Panc1 (cell line): ENCODE measurements at places on chromosomes 12 and 14. TPM values are rescaled to one million over a fixed set of nuclear protein-coding genes. Genes with fewer than 3 reads are reported as not detected.

DNA sequence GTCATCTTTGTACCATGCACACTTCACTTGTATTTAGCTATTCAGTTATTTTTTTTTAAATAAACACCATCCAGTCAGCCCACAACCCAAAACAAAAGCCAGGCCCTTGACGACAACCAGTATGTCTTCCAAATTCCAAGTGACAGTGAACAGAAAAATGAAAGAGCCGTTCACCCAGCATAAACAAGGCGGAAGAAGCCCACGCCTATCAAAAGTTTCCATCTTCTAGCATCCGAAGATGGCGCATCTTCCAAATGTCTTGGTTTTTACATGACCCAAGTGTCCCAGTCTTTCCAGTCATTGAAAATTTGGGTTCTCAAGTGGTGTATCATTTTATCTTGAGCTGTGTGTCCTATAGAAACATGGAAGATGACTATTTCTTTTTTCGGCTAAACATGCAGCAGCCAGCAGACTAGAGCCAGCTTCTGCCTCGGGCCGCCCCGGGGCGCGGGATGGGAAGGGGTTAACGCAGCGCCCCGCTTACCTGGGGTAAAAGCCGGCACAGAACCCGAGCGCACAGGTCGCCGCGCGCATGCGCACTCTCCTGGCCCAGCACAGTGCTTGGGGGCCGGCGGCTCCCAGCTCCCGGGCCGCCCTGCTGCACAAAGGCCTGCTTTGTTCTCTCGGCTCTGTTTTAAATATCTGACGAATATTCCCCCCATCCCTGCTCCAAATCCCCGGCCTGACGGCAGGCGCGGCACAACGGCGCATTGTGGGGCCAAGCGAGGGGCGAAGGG is 164.8 kb downstream of the ZFP36L1 start:
- H3K36me3 ChIP-seq, result no peaks in the 10 kb centered on the region
- no peak for DNase-seq
- no peak overlapping the region for H3K4me3 ChIP-seq
- H3K27me3 ChIP-seq, result no peaks in the 10 kb centered on the region
- H3K4me1 ChIP-seq, result no peaks in the 10 kb centered on the region

DNA sequence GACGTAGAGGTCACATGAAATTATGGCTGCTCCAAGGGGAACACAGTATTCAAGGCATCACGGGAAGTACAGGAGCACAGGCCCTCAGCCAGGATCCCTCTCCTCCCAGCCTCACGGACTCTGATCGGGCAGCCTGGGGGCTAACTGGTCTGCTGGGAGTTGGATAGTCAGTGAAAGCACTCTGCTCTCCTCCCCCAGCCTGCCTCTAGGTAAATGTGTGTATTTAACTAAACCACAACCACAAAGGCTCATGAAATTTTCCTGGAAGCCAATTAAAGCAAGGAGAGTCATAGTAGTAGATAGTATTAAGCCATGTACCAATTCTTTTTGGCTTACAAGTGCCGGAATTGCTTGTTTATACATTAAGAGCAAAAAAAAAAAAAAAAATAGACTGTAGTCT is 254.3 kb downstream of the MSRB3 start:
- peak overlapping the region; percentile 91 for H3K27ac ChIP-seq
- no peaks in the 10 kb centered on the region for H3K36me3 ChIP-seq
- no peaks in the 10 kb centered on the region for H3K27me3 ChIP-seq
- peaks cover 33% of the 10 kb centered on the region for H3K4me1 ChIP-seq
- no peak overlapping the region for H3K4me3 ChIP-seq

- no peaks in the 10 kb centered on the region for H3K4me1 ChIP-seq
- no peaks in the 10 kb centered on the region for H3K36me3 ChIP-seq
- H3K4me3 ChIP-seq, result no peak overlapping the region
- no peak for DNase-seq
- H3K27me3 ChIP-seq, result no peaks in the 10 kb centered on the region
- H3K27ac ChIP-seq, result no peak overlapping the region
Observed at GRCh38 chr12:4584896-4585295, 22.9 kb downstream of the DYRK4 start.

TMEM233 gene
- total RNA-seq, result not detected

DNA sequence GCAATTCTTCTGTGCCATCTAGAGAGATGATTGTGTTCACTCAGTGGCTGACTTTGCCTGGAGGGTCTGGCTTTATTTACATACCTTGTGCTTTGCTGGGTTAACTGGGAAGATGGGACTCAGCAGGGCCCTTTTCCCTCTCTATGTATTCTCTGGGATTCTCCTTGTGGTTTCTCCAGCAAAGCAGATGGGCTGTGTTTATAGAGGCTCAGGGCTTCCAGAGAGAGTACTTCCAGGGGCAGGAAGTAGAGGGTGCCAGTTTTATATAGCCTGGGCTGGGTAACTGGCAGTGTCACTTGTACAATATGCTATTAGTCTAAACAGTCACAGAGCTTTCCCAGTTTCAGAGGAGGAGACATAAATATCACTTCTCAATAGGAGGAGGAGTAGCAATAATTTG is 509.9 kb downstream of the DIO2 start:
- H3K27ac ChIP-seq, result no peak overlapping the region
- H3K36me3 ChIP-seq, result no peaks in the 10 kb centered on the region
- no peak for DNase-seq
- no peaks in the 10 kb centered on the region for H3K27me3 ChIP-seq

GRCh38 chr12:87846045-87846444 is 183.2 kb downstream of the C12orf50 start:
- no peak for DNase-seq
- no peak overlapping the region for H3K27ac ChIP-seq
- no peaks in the 10 kb centered on the region for H3K27me3 ChIP-seq
- H3K4me1 ChIP-seq, result no peaks in the 10 kb centered on the region
- no peak overlapping the region for H3K4me3 ChIP-seq

PPP4R3A gene
- 54.8 TPM for total RNA-seq

DNA sequence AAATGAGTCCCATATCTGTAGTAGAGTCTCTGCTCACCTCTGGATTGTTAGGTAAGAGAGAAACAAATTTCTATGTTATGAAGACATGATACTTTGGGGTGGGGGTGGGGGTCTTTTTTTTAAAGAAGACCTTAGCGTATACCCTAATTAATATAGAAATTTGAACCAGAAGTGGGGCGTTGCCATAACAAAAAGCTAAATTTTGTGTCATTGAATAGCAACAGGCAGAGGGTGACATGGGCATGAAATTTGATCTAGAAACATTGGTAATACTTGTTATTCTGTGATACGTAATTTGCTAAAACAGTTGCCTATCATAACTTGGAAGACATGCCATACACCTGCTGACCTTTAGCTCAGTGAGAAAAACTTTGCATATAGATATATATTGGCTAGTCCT is 92.3 kb upstream of the SLC38A2 start:
- DNase-seq, result no peak
- H3K27me3 ChIP-seq, result no peaks in the 10 kb centered on the region
- no peak overlapping the region; the same call in 1 of the 2 replicates for H3K27ac ChIP-seq
- peaks cover 3% of the 10 kb centered on the region; the same call in 1 of the 2 replicates for H3K4me1 ChIP-seq
- no peak overlapping the region for H3K4me3 ChIP-seq
- H3K36me3 ChIP-seq, result no peaks in the 10 kb centered on the region

- H3K27me3 ChIP-seq, result no peaks in the 10 kb centered on the region
- H3K4me1 ChIP-seq, result no peaks in the 10 kb centered on the region
- no peak overlapping the region for H3K27ac ChIP-seq
Observed at GRCh38 chr12:80234667-80235066, 135.3 kb downstream of the OTOGL start.

- no peak overlapping the region for H3K4me3 ChIP-seq
- no peak for DNase-seq
- H3K27me3 ChIP-seq, result no peaks in the 10 kb centered on the region; the same call in 1 of the 2 replicates
- H3K36me3 ChIP-seq, result no peaks in the 10 kb centered on the region
- no peak overlapping the region for H3K27ac ChIP-seq
- no peaks in the 10 kb centered on the region for H3K4me1 ChIP-seq
Observed at GRCh38 chr12:5094551-5094950, 50.9 kb downstream of the KCNA5 start.

GRCh38 chr12:44876544-44877410 is 662 bp upstream of the NELL2 start:
- peaks cover 10% of the 10 kb centered on the region; the same call in 1 of the 2 replicates for H3K4me1 ChIP-seq
- no peak for DNase-seq
- H3K36me3 ChIP-seq, result no peaks in the 10 kb centered on the region
- H3K4me3 ChIP-seq, result peak overlapping the region; percentile 39

DNA sequence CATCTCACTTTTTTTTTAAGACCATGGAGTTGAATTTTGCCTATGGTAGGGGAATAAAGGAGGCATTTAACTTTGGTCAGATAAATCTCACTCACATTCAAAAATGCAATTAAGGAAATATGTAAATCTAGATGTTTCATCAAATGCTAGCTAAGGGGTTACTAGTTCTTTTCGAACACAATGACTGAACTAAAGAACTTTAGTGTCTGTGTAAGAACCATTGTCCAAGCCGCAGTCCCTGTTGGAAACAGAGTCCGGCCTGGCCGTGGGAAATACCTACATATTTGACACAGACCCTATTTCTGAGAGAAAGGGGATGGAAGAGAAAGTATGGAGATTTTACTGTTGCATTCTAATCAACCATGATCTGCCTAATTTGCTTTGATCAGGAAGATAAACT is 17.4 kb downstream of the LGR5 start:
- H3K4me1 ChIP-seq, result no peaks in the 10 kb centered on the region
- no peaks in the 10 kb centered on the region for H3K36me3 ChIP-seq
- no peak for DNase-seq
- H3K27me3 ChIP-seq, result peaks cover 8% of the 10 kb centered on the region; the same call in 1 of the 2 replicates

DNA sequence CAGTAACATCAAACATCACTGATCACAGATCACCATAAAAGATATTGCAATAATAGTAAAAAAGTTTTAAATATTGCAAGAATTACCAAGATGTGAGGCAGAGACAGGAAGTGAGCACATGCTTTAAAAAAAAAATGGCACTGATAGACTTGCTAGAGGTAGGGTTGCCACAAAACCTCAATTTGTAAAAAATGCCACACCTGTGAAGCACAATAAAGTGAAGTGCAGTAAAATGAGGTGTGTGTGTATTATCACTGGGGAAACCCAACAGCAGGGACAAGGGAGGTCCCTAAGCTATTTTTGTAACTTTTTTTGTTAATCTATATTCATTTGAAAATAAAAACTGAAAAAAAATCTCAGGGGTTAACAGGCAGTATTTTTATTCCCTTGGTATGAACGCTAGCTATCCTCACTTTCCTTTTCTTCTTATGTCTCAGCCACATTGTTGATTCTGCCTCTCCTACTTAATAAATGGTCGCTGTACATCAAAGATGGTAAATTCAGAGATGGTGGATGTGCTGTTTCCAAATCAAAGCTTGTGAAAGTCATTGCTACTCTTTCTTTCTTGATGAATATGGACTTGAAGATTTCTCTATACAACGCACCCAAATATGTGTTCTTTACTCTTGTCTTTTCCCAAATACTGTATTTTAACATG is 14.0 kb upstream of the KLRD1 start:
- H3K4me3 ChIP-seq, result no peak overlapping the region
- H3K27me3 ChIP-seq, result no peaks in the 10 kb centered on the region
- no peaks in the 10 kb centered on the region for H3K36me3 ChIP-seq
- no peaks in the 10 kb centered on the region for H3K4me1 ChIP-seq

GRCh38 chr14:60945984-60946383 is 34.9 kb downstream of the TRMT5 start:
- H3K4me1 ChIP-seq, result no peaks in the 10 kb centered on the region
- no peak overlapping the region for H3K27ac ChIP-seq
- no peaks in the 10 kb centered on the region for H3K36me3 ChIP-seq
- H3K4me3 ChIP-seq, result no peak overlapping the region
- H3K27me3 ChIP-seq, result no peaks in the 10 kb centered on the region

DNA sequence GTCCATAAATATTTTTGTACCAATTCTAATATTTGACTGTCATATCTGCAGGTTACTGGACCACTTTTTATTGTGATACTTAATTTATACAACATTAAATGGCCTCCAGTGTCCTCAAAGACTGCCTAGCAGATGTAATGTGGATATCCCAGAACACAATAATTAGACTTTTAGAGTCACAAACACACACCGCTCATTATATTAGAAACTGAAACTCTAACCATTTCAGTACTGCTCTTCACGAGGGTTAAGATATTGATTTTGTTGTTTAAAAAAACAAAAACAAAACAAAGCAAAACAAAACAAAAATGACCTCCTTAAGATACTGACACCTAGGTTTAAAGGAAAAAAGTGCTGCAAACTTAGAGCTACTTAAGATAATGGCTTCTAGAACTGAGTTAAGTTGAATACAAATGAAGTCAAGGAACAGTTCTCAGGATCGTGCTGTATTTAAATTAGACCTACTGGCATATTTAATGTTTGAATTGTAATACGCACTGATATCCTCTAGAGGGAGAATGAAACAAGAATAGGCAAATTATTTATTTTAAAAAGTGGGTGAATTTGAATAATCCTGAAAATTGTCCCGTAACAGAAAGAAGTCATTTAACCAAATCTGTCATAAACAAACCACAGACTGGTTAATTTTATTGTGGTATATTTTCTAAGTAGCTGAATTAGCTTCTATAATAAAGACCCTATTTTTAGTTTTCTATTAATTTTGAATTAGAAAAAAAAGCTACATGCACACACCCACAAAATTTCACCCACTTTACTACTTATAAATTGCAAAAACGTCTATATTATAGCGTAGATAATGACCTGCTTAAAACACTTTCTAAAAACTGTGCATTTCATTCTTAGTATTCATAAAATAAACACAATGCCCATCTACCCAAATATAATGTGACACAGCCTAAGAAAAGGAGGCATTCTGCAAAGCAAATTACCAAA is 395.2 kb upstream of the DCN start:
- DNase-seq, result no peak
- no peaks in the 10 kb centered on the region for H3K4me1 ChIP-seq
- H3K4me3 ChIP-seq, result peak overlapping the region; percentile 7; the same call in 1 of the 2 replicates
- no peaks in the 10 kb centered on the region for H3K36me3 ChIP-seq
- no peaks in the 10 kb centered on the region for H3K27me3 ChIP-seq

ABCC9 gene
- 0.03 TPM for total RNA-seq
